ENCODE measurements at places on chromosomes 2 and 18.

- no peak for DNase-seq
These were observed 1.2 kb downstream of the TFPI start for GRCh38 chr2:187552828-187553681.

GRCh38 chr2:199261239-199261638, 196.5 kb downstream of the SATB2 start:
- DNase-seq, result no peak

GRCh38 chr2:74538881-74539339, 9.2 kb downstream of the HTRA2 start:
- DNase-seq, result no peak

DNA sequence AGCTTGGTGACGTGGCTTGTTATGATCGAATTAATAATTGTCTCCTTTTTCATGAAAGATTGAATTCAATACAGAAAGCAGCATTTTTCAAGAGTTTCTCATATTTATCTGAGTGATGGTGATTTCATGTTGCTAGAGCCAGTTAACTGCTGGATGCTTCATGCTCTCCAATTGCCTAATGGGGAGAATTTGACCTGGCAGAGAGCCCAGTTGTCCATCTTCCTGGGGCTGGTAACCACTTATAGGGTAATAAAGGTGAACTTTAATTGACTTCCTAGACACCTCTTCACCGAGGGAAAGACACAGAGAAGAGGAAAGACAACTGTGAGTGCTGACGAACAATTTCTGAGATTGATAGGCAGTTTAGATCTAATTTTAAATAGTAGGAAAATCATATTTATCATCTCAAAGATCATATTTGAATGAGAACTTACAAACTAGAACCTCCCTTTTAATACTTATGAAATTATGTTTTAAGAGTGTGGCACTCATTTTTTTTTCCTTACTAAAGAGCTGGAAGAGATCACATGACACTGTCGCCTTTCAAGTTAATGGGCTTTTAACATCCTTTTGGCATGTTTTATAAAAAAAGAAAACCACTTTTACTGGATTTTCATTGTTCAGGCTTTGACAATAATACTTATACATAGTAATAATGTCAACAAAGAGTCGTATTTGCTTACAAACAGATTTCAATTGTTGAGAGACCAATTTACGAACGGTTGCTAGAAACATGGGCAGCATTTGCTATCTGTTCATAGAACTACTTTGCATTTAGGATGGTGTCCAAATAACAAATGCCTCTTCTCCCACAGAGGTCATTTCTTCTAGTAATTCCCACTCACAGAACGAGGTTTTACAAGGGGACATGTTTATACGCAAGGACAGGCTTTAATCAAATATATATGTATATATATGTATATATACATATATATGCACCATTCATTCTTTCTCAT, 153.3 kb downstream of the RAPGEF4 start:
- DNase-seq, result peak; percentile 72

GRCh38 chr2:37085731-37086147, 1.4 kb downstream of the GPATCH11 start:
- DNase-seq, result no peak

GRCh38 chr2:169572189-169572588, 1.5 kb downstream of the FASTKD1 start:
- DNase-seq, result no peak

GRCh38 chr2:289362-290089, 1.6 kb upstream of the ALKAL2 start:
- DNase-seq, result no peak

GRCh38 chr2:15745907-15746702, 154.4 kb downstream of the DDX1 start:
- no peak for DNase-seq

- DNase-seq, result no peak
These were observed 126.3 kb upstream of the TPO start for GRCh38 chr2:1286929-1287328.

- no peak for DNase-seq
These were observed 153.7 kb upstream of the NCK2 start for GRCh38 chr2:105590780-105591660.

GRCh38 chr2:16330571-16330970, 335.1 kb downstream of the CYRIA start:
- DNase-seq, result no peak

- no peak for DNase-seq
These were observed 29.4 kb downstream of the AOX1 start for GRCh38 chr2:200615247-200615646.

GRCh38 chr2:126777620-126777978, 121.1 kb upstream of the TEX51 start:
- DNase-seq, result no peak
